ENCODE measurements at places on chromosomes 16 and 17.

DNA sequence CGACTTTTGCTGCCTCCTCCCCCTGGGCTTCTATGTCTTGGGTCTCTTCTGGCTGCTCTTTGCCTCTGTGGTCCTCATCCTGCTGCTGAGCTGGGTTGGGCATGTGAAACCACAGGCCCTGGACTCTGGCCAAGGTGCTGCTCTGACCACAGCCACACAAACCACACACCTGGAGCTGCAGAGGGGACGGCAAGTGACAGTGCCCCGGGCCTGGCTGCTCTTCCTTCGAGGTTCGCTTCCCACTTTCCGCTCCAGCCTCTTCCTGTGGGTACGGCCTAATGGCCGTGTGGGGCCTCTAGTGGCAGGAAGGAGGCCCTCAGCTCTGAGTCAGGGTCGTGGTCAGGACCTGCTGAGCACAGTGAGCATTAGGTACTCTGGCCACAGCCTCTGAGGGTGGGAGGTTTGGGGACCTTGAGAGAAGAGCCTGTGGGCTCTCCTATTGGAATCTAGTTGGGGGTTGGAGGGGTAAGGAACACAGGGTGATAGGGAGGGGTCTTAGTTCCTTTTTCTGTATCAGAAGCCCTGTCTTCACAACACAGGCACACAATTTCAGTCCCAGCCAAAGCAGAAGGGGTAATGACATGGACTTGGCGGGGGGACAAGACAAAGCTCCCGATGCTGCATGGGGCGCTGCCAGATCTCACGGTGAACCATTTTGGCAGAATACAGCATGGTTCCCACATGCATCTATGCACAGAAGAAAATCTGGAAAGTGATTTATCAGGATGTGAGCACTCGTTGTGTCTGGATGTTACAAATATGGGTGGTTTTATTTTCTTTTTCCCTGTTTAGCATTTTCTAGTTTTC, 2.3 kb downstream of the GP1BA start:
- no peak for DNase-seq

- no peak for DNase-seq
Measured at GRCh38 chr17:9816472-9816871, 5.4 kb downstream of the GSG1L2 start.

GRCh38 chr16:5381481-5381880, 283.9 kb upstream of the EEF2KMT start:
- no peak for DNase-seq

DNA sequence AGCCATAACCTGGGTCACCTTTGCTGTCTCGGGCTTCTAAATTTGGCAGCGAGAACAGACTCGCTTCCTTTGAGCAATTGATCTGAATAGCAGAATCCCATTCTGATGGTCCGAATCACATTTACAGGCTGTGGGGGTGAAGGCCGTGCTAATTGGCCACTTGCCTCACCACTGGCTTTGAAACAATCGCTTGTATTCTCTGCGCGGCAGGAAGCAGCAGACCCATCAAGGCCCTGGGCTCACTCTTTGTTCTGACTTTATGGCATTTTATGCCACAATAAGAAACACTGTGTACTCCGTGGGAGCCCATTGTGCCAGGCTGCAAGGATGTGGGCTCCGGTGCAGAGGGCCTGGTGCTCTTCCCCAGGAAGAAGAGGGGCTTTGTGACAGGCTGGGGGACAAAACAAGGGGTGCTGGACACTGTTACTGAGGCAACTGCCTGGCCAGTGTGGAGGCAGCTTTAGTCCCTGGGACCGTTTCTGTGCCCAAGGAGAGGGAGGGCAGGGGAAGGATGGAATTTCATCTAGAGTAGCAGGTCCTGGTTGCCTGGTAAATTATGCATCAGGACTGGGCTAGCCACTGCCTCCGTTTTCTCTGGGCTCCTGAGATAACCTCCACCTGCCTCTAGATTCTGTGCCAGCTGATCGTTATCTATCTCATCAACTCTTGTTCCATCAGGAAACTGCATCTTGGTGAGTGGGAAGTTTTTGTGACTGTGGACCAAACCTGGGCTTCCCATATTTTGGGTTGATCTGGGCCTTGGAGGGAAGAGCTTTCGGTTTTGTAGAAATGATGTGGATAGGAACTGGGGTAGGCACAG, 78.5 kb downstream of the MRC2 start:
- DNase-seq = no peak

DNA sequence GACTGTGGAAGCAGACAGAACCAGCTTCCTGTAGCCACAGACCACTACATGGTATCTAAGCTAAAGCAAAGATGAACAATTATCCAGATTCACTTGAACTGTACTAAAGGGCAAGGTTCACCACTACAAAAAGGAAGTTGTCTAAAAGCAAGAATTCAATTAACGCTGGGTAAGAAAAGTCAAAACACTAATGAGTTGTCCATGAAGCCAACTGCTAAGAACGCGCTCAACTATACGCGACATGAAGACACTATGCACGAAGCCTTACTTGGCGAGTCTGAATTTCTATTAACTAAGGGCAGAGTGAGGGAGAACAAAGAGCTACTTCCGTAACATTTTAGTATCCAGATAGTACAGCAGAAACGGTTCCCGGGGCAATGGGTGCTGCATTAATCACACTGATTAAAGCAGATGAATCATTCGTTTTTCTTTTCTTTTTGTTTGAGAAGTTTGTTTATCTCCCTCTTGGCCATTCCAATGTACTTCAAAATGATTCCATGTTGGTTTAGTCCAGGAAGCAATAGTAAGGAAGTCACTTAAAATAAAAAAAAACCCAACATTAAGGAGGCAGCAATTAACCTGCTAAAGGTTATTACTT, 2.8 kb upstream of the RPS15A start:
- no peak for DNase-seq

GRCh38 chr16:65846210-65846602, 520.3 kb upstream of the CDH5 start:
- DNase-seq = no peak

DNA sequence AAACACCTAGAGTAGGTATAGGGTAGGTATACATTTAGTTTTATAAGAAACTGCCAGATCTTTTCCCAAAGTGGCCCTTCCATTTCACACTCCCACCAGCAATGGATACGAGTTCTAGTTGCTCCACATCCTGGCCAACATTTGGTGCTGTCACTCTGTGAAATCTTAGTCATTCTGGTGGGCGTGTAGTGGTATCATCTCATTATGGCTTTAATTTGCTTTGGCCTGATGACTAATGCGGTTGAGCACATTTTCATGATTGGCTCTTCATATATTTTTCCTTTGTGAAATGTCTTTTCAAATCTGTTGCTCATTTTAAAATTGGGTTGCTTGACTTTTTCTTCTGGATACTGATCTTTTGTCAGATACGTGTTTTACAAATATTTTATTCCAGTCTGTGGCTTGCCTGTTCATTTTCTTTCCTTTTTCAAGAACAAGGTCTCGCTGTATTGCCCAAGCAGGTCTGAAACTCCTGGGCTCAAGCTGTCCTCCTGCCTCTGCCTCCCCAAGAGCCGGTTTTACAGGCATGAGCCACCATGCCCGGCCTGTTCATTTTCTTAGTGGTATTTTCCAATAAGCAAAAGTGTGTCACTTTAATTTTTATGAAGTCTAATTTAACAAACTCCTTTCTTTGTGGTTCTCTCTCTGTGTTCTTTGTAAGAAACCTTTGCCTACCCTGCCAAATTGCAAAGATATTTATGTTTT, 192.4 kb downstream of the SEC14L1 start:
- DNase-seq = no peak

DNA sequence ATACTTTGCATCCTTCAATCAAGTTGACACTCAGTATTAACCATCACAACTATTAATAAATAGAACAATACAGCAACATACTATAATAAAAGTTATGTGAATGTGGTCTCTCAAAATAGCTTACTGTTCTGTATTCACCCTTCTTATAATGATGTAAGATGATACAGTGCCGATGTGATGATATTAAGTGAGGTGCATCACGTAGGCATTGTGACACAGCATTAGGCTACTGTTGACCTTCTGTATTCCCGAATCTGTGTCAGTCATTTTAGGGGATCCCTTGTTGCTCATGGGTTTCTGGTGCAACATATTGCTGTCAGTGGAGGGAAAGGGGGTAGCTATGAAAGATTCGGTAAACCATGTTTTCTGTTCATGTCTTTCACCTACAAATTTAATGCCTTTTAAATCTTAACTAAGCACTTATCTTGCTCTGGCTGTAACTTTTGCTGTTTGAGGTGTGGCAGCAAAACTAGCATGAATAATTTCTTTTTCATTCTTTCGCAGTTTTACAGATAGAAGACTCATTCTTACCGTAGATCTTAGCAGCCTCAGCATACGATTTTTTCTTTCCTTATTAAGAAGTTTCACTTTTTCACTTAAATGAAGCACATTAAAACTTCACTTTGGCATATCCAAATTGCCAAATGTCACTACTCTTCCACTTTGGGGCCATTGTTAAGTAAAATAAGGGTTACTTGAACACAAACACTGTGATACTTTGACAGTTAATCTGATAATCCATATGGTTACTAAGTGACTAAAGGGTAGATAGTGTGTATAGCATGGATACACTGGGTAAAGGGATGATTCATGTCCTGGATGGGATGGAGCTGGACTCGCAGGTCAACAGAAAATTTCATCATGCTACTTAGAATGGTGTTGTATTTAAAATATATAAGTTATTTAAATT, 29.6 kb downstream of the NFAT5 start:
- no peak for DNase-seq

GRCh38 chr17:17467016-17467415, 9.8 kb upstream of the MED9 start:
- DNase-seq = no peak

DNA sequence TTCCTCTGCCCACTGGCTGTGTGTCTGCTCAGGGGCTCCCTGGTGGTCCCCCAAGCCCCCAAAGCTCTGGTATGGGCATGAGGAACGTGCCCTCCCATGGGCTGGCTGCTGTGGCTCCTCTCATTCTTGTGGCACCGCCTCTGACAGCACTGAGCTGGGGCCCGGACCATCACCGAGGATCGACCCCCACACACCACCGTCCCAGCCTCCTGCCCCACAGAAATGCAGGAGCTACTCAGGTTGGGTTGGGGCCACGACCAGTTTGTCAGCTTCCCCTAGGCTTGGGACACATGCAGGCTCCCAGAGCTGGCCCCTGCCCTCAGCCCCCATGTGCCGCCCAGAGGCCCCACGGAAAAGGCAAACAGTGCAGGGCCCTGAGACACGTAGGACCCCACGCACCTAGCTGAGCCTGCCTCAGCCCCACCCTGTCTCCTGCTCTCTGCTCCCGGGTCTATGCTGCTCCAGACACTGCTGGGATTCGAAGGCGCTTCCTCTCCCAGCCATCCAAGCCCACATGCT, 3.3 kb upstream of the CASKIN1 start:
- no peak for DNase-seq

DNA sequence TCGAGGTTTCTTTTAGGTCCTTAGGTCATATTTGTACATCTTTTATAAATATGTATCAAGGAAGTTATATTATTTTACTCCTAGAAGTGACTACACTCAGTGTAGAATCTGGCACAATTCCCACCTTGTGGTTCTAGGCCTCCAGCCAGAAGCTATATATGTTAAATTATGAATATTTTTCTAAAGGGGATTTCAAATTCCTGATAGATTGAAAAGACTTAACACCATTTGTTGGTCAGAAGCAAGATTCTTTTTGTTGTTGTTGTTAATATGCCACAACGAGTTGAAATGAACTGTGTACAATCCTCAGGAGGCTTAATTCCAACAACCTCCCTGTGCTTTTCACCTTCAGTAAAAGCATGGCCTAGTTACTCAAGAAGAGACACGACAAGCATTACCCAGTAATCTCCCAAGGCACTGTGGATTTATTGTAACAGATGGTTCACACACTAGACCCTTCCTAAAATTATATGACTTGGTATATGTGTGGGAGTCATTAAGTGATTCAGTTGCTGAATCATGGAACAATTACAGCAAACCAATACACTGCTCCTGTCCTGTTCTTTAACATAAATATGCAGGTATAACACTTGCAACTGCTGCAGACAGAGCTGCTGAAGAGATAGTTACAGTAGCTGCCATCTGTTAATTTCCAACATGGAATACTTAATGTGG, 964.4 kb upstream of the GOT2 start:
- no peak for DNase-seq

GRCh38 chr17:77300016-77300686, 159.4 kb downstream of the SEC14L1 start:
- DNase-seq = no peak

DNA sequence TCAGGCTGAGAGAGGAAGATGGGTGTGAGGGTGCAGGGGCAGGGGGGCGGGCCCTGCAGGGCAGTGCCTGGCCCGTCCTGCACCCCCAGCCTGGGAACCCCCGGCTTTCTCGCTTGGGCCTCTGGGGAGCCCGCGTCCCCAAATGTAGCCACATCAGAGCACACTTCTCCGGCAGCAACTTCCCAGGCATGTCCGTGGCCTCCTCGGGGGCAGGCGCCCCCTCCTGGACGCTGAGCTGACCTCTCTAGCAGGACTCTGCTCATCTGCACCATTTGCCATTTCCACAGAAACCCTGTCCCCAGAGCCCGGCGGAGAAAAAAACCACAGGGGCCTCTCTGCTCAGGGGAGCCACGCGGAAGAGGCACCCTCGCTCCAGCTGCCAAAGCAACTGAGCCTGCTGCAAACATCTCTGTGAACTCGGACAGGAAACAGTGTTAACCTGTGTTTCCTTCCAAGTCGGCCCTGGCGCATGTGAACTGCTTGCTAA, 63.4 kb downstream of the KLHDC4 start:
- DNase-seq = no peak

GRCh38 chr16:14957576-14958322, 17.1 kb upstream of the PDXDC1 start:
- no peak for DNase-seq

- DNase-seq = no peak
Measured at GRCh38 chr17:34645594-34645993, 66.2 kb downstream of the TMEM132E start.

DNA sequence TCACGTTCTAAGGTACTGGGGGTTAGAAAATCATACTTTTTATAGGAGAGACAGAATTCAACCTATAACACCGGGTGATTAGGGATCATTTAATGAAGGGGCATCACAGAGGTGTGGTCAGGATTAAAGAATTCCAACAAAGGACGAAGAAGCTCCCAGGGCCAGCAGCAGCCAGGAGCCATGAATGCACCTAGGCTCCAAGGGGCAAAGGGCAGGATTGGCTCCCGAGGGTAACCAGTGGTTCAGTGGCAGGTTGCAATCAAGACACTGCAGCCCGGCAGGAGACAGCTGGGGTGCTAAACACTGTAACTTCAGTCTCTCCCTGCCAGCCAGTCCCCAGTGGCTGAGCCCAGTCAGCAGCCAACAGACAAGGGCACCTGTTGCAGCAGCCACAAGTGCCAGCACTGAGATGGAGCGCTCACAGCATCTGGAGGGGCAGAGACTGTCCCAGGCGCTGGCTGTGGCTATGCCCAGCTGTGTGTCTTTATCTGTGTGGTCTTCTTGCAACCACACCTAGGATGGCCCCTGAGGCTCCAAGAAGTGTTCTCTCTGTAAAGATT, 23.9 kb downstream of the DHRS7C start:
- DNase-seq = no peak

DNA sequence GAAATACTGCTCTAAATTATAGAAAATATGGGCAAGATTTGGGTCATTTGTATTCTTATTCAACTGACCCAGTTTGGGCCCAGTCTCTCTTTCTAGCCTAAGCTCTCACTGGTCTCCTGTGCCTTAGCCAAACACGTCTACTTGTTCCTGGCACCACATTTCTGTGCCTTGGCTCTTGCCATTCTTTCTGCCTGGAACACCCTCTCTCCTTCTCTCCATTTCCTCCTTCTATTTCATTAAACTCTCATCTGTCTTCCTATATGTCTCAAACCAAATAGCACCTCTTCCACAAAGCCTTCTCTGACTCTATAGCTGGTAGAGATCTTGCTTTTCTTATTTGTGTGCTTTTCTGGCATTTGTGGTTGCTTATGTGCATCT, 37.7 kb upstream of the NUFIP2 start:
- no peak for DNase-seq

- DNase-seq = no peak
Measured at GRCh38 chr17:80259457-80260068, 1.1 kb upstream of the RNF213 start.
